Left ventricle myocardium superior (tissue), 1 donor: ENCODE measurements at places on chromosomes 4 and X.

- no peak for DNase-seq
Observed at GRCh38 chr4:39308611-39309010, 57.6 kb downstream of the RFC1 start.

DNA sequence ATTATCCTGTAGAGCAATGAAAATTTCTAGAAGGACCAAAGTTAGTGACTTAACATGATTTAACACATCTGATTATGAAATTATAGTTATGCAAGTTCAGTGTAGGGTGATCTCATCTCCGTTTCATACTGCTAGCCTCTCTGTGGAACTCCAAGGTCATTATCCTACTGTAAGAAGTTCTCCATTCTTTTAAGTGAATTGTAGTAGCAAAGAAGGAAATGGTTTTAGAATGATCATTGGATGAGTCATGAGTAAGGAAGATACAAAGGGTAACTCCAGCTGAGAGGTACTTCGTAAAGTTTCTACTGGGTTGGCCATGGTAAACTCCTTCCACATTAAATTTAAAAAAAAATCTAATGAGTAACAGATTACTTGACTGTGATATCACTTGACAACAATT, 215.0 kb upstream of the GIMD1 start:
- DNase-seq: no peak

DNA sequence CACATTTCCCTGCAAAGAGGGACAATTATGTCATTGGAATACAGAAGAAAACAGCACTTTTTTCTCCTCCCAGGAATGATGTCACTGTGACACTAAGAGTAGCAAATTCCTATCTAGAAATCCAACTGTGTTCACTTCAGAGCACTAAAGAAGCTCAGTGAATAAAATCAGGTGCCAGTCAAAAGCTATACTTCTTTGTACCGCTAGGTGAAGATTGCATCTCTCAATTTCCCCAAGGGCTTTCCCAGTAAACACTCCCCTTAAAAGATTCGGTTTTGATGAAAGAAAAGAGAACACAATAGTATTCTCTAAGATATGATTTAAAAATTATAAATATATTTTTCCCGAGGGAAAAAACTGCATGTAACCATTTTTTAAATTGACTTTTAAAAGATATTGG, 104.7 kb upstream of the MID1 start:
- DNase-seq: no peak

- DNase-seq: no peak
Observed at GRCh38 chr4:152713951-152714705, 34.3 kb upstream of the TMEM154 start.

- DNase-seq: no peak
Observed at GRCh38 chr4:88107406-88108107, 50.9 kb downstream of the ABCG2 start.

- no peak for DNase-seq
Observed at GRCh38 chr4:106245176-106245575, 70.8 kb downstream of the TBCK start.

- no peak for DNase-seq
Observed at GRCh38 chr4:82394896-82395295, 21.1 kb upstream of the HNRNPD start.

DNA sequence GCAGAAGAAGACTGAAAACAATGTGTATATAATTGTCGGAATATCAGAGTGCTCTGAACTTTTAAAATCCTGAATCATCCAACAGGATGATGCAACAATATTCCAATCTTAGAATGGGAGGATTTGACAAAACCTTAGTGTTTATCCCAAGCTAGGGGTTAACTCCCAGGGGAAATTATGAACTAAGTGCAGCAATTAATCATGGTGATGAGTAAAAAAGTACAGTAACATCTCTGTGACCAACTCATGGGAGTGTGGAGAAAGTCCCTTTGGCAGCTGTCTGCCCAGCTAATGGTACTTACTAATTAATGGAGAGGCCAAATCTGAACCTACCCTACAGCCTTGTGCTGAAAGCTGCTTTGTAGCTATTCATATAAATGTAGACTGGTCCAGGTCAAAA, 257.6 kb upstream of the DDX53 start:
- no peak for DNase-seq

DNA sequence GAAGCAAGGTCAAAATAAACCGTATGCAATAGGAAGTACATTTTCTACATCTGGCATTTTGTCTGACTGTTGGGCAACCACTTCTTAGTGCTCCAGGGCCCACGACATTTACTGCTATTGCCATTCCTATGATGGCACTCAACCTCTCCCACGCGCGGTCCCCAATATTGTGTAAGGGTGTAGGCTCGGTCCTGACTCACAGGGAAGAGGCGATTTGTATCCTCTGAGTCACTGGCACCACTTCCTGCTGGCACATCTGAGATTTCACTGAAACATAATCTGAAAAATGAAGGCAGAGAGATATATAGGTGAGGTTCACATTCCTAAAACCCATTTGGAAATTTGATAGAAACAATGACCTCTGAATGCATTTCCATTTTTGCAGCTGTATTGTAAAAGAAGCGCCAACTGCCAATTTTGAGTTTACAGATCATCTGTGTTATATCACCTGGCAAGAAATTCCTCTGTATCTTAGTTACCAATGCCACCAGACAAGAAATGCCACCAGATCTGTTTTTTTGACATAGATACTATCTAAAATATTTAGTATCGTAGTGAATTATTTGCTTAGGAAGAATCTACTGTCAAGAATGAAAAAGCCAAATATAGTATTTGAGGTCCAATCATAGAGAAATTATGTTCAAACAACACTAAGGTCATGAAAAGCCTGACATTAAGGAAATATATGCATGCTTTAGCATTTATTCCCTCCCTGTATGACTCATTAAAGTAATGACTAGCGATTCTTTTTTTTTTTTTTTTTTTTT, 9.8 kb downstream of the EREG start:
- peak; percentile 12 for DNase-seq

DNA sequence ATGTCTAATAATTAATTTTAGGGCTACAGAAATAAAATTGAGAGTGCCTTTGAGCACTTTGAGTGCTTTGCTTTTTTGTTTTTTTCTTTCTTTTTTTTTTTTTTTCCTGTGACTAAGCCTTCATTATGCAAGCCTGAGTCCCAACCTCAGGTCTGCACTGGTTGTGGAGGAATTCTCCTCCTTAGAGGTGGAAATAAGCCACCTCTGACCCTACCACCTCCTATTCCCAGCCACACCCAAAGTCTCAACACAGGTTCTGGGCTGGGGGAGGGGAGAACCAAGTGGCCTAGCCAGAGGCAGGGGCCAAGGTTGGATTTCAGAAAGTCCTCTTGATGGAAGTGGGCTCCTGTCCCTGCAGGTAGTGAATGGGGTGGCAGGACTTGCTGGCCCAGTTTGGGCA, 180.2 kb downstream of the ARAP2 start:
- DNase-seq: no peak

- no peak for DNase-seq
Observed at GRCh38 chr4:70752236-70752635, 30.5 kb downstream of the RUFY3 start.

GRCh38 chr4:107247738-107248137, 211.6 kb upstream of the DKK2 start:
- no peak for DNase-seq

DNA sequence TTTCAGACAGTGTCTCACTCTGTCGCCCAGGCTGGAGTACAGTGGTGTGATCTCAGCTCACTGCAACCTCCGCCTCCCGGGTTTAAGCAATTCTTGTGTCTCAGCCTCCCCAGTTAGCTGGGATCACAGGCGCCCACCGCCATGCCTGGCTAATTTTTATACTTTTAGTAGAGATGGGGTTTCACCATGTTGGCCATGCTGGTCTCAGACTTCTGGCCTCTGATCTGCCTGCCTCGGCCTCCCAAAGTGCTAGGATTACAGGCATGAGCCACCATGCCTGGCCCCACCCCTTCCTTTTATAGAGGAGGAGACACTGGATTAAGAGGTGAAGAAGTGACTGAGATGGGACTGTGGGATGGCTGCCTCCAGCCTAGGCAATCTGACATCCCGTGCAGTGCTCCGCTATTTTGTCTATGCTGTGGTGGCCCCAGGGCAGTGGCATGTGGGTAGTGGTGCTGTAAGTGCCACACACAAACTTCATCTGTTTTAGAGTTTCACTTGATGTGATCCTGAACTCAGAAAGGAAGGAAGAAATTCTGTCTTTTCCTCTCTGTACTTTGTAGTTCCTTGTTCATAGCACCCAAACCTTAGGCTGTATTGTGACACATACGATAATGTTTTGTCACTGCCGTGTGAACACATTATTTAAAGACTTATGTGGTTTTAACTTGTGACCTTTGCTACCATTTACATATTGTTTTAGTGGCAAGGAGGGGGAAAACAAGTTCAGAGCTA, 48.9 kb downstream of the FNIP2 start:
- no peak for DNase-seq

GRCh38 chr4:40190465-40190864, 6.4 kb upstream of the RHOH start:
- no peak for DNase-seq

- DNase-seq: peak; percentile 75
Observed at GRCh38 chr4:6749340-6750171, 33.0 kb upstream of the KIAA0232 start.

GRCh38 chr4:139144161-139144859, 32.7 kb downstream of the ELF2 start:
- DNase-seq: peak; percentile 54

DNA sequence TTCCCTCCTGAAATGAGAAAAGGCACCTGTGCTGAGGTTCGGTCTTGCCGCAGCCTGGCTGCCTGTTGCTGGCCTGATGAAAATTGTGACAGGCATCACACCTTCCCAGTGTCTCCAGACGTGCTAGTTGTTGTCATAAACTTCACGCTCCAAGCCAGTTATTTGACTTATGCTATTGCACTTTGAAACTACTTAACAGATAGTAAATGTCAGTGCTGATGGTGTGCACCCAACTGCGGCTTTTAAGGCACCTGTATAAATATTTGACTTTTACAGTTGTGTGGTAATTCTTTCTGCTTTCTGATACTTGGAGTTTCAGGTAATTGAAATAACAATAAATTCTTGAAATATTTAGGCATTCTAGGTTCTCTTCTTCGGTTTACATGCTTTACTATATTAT, 1.8 kb downstream of the WWC2 start:
- DNase-seq: no peak

DNA sequence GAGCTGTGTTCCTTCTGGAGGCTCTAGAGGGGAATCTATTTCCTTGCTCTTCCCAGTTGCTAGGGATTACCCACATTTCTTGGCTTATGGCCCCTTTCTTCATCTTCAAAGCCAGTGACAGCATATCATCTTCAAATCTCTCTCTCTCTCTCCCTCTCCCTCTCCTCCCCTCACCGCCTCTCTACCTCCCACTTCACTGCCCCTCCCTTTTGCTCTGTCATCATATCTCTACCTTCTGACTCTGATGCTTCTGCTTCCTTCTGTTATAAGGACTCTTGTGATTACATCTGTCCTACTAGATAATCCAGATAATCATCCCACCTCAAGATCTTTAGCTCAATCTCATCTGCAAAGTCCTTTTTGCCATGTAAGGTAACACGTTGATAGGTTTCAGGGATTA, 93.1 kb upstream of the TEX13D start:
- DNase-seq: no peak

DNA sequence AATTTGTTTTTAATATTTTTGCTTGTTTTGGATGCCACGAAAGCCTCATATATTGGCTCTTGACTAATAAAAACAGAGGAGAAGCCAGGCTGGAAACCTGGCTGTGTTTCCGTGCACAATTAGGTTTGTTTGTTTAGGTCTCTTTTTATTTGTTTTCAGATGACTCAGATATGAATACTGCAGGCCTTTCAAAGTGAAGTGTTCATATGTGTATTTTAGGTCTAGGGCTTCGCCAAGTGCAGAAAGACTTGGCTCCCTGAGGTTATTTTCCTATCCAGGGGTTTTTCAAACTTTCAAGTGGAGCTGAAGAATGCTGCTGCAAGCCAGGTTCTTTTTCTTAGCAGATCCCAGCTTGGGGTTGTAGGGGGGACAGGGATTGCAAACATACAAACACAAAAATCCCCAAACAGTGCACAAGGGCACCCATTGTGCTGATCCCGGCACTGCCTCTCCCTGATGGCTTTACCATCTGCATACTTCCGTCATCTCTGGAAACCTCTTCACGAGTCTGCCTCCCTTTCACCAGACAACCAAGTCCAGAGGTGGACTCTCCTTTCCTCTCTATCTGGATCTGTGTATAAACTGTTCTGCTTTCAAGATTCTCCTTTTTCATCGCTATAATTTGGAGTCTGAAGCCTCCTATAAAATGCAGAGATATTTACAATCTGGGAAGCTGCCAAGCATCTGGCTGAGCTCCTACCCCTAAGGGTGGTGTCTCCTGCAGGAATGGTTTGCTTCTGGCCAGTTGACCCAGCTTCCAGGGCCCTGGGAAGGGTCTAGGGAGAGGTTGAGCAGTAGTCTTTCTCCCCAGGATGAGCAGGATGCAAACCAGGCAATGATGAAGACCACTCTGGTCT, 108.6 kb downstream of the SMIM20 start:
- no peak for DNase-seq

DNA sequence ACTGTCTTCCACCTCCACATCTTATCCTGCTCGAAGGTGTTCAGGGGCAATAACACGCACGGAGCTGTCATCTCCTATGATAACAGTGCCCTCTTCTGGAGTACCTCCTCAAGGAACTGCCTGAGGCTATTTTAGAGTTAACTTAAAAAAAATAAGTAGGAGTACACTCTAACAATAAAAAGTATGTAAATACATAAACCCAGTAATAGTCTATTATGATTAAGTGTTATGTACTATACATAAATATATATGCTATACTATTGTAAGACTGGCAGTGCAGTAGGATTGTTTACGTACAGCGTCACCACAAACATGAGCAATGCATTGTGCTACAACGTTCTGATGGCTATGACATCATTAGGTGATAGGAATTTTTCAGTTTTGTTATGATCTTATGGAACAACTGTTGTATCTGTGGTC, 34.5 kb upstream of the TLR2 start:
- DNase-seq: no peak

DNA sequence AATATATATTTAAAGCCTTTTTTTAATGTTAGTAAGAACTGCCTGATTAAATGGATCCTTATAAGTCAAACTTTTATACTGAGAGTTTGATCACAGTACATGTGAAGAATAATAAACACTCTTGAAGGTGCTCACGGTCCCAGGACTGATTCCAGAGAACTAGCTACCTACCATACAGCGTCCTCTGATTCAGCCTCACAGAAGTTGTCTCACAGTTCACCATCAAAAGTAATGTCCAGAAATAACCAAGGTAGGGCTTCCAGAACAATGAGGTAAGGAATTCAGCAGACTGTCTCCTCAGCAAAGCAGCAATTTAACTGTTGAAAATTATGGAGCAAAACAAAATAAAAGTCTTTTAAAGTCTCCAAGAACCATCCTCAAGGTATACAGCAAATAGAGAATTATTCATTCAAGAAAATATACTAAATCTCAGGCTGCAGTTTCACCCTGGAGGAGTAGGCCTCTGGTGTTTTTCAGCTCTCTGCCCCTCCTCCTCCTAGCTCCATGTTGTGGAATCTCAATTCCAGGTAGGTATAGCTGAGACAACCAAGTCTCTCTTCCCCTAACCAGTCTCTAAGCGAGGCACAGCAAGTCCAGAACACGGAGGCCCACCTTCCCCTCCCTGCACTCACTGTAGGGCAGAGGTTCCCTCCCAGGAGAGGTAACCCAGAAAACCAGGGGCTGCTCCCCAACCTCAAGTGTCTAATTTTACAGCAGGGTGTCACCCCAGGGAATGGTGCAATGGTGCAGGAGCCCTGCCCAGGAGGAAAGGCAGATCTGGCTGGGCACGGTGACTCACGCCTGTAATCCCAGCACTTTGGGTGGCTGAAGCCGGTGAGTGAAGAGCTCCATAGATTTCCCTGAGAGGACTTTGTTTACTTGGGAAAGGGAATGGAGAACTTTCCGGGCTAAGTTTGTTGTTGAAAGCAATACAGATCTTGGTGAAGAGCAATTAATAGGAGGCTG, 28.6 kb downstream of the FAM241A start:
- no peak for DNase-seq
